ENCODE measurements at places on chromosomes 13 and 19.

GRCh38 chr19:39170386-39171231 lies 26.2 kb upstream of the NCCRP1 start:
- DNase-seq: no peak

GRCh38 chr19:2719920-2720776 lies 1.0 kb downstream of the DIRAS1 start:
- DNase-seq: no peak

DNA sequence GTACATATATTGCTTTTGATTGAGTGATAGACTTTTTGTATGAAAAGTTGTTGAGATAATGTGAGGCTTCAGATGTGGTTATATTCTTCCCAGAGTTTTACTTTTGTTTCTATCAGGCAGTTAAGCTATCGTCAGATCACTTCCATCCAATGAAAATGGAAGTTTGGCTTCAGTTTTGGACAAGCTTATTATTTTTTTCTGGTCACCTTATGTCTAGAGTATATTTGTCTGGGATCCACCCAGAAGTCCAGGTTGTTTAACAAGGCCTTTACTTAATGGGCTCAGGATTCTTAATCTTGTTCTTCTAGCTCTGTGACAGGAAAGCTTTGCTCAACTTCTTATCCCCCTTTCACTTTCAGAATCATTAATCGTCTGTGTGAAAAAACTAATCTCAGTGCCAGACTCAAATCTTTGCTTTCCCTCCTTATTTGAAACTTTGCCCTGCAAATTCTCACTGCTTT lies 150.9 kb downstream of the PDS5B start:
- DNase-seq: no peak

DNA sequence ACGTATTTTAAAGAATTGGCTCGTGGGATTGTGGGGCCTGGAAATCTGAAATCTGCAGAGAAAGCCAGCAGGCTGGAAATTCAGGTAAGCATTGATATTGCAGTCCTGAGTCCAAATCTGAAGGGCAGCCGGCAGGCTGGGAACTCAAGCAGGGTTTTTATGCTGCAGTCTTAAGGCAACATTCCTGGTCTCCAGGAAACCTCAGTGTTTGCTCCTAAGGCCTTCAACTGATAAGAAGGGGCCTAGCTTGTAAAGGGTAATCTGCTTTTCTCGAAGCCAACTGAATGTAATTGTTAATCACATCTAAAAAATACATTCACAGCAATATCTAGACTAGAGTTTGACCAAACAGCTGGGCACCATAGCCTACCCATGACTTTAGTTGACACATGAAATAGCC lies 154.4 kb downstream of the EFNB2 start:
- DNase-seq: no peak

- no peak for DNase-seq
Observed at GRCh38 chr13:114072421-114072820, 60.0 kb downstream of the RASA3 start.

DNA sequence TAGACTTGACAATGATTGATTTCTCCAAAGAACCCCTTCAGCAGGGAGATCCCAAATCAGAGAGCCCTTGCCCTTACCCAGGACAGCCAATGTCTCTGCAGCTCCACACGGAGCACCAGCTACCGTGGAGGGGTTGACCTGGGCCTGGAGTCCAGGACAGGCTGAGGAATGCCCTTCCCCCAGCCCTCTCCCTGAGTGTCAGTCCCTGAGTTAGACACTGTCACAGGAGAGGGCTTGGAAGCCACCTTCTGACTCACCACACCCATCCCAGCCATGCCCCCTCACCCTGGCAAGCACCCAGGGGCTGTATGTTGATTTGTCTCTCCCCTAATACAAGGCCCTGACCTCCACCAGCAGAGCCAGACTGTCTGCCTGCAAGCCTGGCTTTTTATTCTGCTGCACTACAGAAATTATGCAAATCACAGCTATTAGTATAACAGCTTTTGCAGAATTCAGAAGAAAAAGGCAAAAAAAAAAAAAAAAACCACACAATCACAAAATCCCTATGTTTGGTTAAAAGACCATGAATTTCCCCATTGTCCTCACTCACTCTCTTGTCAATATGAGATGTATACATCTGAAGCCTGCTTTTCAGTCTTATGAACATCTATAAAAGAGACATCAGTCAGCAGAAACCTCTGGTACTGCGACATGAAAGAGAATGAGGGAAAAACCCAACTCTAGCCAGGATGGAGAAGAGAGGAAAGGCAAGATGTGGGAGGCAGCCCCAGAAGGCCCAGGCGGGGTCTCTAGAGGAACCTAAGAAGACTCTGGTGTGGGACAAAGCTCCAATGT lies 240.7 kb downstream of the UQCRFS1 start:
- DNase-seq: no peak

DNA sequence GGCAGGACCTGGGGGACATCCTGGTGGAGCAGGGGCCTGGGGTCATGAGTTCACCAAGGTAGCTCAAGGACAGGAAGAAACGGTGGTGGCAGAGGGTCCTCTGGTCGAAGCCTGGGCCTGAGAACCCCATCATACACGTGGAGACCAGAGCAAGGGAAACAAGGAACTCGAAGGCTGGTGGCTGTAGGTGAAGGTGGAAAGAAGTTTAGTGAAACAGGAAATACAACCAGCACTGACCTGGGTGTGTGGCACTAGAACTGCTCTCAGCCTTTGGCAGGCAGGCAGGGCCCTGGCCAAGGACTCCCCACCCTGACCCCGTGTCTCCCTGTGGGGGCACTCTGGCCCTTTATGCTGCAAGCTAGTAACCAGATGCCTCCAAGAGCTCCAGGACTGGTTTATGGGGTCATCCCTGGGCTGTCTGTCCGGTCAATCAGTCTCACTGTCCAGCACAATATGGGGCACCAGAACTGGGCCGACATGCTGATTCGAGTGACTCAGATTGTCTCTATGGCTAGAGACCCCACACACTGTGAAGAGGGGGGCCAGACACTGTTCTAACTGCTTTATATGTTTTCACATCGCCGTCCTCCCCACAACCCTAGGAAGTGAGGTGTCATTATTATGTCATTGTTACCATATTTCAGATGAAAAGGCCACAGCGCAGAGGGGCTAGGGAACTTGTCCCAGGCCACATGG lies 3.8 kb downstream of the COX6B2 start:
- no peak for DNase-seq

- peak; percentile 55 for DNase-seq
Observed at GRCh38 chr13:94968040-94968756, 255.9 kb upstream of the SOX21 start.

- DNase-seq: no peak
Observed at GRCh38 chr19:1747285-1748114, 5.8 kb upstream of the ONECUT3 start.

DNA sequence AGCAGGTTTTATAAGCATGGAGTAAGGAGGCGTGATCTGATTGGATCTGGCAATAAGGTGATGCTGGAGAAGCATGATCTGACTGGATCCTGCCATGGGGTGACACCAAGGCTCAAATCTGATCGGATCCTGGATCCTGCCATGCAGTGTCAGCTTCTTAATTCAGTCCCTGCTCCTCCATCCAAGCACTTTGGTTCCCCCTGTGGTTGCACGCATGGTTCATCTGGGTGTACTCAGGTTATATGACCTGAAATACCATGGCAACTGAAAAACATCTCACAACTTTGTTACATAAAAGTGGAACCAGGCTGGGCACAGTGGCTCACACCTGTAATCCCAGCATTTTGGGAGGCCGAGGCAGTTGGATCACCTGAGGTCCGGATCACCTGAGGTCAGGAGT lies 17.6 kb upstream of the KLK4 start:
- no peak for DNase-seq

GRCh38 chr13:24032252-24032651 lies 128.3 kb upstream of the SPATA13 start:
- no peak for DNase-seq

- DNase-seq: no peak
Observed at GRCh38 chr13:43650882-43651281, 135.9 kb downstream of the ENOX1 start.

- peak; percentile 55 for DNase-seq
Observed at GRCh38 chr19:34480971-34481841, at the start of gene WTIP. TSS of gene WTIP (plus strand) at chr19:34481758. CDS start at chr19:34481975, 217 bp downstream.

GRCh38 chr19:532561-533363 lies 1.2 kb downstream of the CDC34 start:
- DNase-seq: no peak

DNA sequence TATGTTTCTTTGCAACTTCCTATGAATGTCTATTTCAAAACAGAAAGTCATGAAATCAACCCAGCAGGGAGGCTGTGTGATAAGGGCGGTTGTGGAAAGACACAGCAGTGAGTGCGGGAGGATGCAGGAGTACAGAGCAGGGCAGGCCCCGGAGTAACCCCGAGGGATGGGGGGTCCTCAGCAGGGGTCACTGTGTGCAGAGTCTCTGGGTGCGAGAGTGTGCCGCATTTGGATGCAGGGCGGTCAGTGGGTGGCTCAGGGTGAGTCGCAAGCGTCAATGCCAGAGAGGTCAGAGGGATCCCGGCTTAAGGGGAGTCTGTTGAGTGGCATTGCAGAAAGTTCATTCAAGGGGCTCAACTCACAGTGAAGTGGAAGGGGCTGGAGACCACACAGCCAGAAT lies 147.8 kb downstream of the STK24 start:
- DNase-seq: no peak

GRCh38 chr19:10525636-10526035 lies 8.4 kb upstream of the S1PR5 start:
- DNase-seq: no peak

DNA sequence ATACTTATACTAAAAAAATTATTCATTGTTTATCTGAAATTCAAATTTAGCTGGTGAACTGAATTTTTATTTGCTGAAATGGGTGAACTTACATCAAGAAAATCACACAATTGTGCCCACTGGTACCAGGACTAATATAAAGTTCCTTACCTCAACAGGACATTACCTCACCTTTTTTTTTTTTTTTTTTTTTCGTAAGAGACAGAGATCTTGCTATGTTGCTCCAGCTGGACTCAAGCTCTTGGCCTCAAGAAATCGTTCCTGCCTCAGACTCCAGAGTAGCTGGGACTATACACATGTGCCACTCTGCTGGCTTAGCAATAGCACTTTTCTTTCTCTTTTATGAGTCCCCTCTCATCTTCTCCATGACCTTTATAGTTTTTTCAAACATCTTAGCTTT lies 22.5 kb upstream of the NDFIP2 start:
- DNase-seq: no peak

DNA sequence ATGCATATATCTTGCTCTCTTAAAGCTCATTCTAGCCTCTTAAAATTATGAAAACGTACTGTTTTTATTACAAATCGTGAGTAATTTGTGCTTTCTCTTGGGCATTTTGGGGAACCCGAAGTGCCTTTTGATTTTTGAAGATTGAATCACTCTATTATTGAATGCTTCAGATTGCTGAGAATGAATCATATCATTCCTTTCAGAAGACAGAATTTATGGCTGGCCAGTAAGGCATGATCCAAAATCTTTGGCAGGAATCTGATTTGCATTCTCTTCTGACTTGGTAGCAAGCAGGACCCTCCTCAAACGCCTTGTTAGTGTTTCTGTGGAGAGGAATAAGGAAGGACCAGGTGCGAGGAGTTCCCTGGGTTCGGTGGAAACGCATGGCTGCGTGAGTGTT lies 49.5 kb downstream of the STARD13 start:
- no peak for DNase-seq

DNA sequence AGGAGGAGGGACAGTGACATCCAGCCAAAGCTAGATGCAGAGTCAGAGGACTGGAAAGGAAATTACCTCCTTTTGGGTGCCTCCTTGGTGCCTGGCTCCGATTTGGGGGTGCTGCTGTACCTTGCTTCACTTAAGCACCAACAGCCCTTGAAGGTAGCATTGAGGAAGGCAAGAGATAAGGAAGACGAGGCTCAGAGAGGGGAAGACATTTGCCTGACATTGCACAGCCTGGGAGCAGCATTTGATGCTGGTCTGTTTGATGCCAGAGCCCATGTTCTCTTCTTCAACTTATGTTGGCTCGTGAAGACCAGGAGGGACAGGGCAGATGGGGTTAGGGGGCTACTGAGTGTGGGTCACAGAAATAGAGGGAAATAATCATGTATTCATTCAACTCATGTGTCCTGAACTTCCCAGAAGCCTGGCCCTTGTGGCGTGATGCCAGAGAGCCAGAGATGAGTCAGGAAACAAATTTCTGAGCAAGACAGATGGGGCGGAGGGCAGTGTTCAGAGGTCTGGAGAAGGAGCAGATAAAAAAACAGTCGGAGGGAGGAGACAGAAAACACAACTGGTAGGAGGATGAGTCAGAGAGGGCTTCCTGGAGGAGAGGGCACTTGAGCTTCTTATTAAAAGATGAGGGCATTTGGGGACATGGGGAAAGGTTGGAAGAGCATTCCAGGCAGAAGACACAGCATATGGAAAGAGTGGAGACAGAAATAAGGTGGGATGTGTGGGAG lies 3.0 kb upstream of the C19orf81 start:
- DNase-seq: no peak

- no peak for DNase-seq
Observed at GRCh38 chr13:29858667-29859066, 8.2 kb upstream of the UBL3 start.

DNA sequence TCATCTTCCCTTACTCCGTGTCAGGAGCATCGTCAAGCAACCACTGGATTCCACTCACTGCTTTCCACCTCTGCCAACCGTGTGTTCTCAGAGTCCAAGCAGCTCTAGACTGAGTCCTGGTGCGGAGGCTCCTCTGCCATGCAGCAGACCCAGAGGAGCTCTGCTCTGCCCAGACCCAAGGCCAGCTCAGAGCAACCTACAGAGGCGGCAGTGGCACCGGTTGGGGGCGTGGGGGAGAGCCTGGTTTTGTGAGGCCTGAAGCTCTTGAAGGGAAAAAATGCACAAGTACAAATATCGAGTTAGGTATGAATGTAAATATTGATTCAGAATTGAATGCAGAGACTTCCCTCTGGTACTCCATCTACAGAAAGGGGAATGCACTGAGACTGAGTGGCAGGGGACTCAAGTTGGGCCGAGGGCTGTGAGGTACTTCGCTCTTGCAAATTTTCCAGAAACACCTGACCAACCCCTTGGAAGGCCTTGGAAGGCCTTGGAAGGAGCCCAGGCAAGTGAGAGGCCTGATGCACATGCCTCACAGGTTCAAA lies 46.7 kb downstream of the GJA3 start:
- DNase-seq: no peak

DNA sequence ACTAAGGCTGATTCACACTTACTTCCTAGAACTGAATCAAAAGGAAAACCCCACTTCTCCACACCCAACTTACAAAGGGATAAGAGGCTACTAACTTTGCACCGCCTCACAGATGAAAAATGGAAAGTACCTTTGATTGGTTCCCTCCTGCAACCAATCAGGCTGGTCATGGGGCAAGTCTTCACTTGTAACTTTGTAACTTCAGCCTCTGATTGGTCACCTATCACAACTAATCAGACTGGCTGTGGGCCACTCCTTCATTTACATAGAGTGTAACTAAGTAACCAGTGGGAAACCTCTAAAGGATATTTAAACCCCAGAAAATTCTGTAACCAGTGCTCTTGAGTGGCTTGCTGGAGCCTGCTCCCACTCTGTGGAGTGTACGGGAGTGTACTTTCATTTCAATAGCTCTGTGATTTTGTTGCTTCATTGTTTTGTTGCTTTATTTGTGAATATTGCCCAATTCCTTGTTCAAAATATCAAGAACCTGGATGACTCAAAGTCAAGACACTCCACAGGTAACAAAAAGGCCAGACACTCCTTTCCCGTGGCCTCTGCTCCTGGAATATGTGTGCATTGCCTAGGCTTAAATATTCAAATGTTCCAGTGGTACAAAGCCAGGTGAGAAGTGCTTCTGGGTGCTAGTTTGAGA lies 50.5 kb downstream of the RFC3 start:
- no peak for DNase-seq

All from HEK293T (cell line).